ENCODE measurements at places on chromosomes 12 and 14.

DNA sequence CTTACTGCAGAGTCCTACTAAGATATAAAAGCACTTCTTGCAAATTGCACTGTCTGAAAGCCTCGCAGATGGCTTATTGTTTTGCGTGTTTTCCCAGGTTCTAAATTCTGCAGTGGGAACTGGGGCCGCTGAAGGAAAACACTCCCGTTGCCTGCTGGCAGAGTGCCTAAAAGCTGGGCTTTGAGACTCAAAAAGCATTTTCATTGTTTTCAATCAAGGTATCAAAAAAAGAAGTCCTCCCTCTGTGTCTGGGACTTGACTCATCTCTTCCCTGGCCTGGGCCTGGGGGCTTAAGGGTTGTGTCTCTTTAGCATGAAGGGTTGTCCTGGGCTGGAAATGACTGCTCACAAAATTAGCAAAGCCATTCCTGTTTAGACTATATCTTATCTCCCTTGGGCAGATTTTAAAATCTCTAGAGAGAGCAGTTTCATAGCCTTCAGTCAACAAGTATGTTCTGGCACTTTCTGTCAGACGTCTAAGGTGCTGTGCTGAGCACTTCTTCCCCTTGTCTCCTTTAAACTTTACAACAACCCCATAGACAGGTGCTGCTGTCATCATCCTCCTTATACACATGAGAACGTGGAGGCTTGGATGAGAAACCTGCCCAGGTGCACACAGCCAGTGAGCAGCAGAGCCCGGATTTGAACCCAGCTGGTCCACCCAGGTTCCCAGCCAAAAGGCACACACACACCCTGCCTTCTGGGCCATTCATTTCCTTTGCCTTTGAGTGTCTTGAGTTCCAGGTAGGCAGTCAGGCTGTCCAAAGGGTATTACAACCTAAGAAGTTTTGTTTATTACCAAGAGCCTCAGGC lies 31.1 kb downstream of the ELK3 start:
- DNase-seq = no peak

DNA sequence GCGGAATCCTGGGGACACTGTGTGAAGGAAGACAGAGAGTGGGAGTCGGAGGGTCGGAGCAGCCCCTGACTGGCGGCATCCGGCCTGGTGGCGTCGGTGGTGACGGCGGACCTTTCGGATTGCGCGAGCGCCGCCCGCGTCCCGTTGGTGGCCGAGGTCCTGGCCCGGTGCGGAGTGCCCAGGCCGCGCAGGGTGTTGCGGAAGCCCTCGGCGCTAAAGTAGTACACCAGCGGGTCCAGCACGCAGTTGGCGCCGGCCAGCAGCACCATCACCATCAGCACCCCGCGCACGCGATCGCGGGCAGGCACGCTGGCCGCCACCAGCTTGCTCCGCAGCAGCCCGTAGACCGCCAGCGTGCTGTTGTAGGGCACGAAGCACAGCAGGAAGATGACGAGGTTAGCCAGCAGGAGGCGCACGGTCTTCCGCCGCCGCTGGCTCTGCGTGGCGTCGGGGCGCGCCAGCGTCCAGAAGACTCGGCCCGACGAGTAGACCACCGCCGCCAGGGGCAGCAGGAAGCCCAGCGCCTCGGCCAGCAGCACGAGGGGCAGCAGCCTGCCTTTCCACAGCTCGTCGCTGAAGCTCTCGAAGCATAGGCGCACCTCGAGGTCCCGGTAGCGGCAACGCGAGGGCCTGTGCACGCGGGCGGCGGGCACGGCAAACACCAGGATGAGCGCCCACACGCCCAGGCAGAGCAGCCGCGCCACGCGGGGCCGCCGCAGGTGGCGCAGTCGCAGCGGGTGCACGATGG lies 13.1 kb upstream of the CHD4 start:
- DNase-seq = no peak

DNA sequence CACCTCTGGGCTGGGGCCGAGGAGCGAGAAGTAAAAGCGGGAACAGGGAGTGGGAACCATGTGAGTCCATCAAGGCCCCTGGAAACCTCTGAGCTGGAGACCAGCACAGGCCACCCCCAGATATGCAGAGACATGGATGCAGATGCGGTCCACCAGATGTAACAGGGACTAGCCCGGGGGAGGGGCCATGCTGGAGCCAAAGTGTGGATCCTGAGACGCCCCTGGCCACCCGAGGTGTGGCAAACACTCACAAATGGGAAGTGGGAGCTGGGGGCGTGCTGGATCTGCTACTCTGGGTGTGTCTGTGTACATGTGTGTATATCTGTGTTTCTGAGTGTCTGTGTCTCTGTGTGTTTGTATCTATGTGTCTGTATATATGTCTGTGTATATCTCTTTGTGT lies 12.8 kb downstream of the MYL2 start:
- no peak for DNase-seq

- no peak for DNase-seq
Measured at GRCh38 chr12:42483521-42483790, 106.1 kb downstream of the PRICKLE1 start.

GRCh38 chr14:68141281-68142088 lies 321.9 kb downstream of the RAD51B start:
- DNase-seq = no peak

DNA sequence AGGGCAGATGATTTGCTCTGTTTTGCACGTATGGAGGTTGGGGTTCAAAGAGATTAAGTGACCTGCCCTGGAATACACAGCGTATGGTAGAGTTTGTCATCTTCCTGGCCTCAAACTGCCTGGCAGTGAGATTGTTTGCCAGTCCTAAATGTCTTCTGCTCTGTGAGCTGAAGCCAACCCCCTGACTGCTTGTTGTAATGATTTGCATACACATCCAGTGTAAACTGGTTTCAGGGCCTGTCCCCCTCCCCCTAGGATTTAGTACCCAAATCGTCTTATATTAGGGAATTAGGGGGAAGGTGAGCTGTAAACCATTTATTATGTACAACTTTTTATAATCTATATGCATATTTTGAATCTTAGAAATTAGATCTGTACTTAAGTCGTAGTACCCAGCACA lies 38.4 kb downstream of the AKAP3 start:
- no peak for DNase-seq

GRCh38 chr12:28550757-28551704 lies 360.8 kb downstream of the CCDC91 start:
- DNase-seq = no peak

DNA sequence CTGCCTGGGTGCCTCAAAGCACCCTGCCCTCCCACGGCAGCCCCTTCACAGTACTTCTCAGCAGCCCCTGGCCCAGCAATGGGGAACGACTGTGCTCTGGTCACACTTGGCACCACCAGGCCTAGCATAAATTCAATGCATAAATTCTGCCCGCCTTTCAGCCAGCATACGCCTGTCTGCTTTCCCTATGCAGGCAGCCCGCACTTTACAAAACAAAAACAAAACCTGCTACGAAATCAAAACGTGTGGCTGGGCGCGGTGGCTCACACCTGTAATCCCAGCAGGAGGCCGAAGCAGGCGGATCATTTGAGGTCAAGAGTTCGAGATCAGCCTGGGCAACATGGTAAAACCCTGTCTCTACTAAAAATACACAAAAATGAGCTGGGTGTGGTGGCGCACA lies 33.5 kb downstream of the SNRNP35 start:
- DNase-seq = no peak

DNA sequence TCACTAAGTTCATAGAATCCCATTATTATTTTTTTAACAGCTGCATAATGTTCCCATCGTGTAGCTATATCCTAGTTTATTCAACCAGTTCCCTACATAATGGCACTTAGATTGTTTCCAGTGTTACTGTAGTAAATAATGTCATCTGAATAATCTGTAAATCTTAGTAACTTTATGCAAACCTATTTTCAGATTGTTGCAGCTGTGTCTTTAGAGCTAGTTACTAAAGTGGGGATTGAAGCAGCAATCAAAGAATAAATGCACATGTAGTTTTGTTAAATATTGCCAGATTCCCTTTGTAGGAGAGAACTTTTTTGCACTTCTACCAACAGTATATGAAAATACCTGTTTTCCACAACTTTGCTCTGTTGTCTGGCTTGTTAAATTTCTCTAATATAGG lies 13.1 kb downstream of the ARID2 start:
- no peak for DNase-seq

- no peak for DNase-seq
Measured at GRCh38 chr12:106358396-106359241, 1.1 kb downstream of the POLR3B start.

DNA sequence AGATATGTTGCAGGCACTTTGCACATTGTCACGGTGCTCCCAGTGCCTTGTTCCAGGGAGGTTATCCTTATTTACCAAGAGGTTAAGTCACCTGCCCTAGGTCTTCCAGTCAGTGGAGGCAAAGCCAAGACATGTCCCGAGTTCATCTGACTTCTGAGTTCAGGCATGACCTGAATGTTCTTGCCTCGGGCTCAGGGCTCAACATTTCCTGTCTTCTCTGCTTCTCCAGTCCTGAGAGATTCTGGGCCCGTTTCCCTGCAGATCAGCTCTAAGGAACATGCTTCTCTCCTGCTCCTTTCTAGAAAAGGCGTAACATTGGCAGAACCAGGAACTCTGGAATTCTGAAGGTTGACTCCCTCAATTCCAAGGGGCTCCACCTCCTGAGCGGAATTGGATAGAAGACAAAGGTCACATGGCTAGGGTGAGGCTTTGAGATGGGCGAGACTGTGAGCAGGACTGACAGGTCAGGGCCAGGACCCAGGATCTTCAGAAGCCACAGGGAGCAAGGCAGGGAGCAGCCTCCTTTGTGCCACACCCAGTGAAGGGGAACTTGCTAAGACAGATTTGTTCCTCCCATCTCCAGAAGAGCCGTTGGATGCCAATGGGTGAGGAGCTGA lies 19.9 kb downstream of the BDKRB2 start:
- no peak for DNase-seq

DNA sequence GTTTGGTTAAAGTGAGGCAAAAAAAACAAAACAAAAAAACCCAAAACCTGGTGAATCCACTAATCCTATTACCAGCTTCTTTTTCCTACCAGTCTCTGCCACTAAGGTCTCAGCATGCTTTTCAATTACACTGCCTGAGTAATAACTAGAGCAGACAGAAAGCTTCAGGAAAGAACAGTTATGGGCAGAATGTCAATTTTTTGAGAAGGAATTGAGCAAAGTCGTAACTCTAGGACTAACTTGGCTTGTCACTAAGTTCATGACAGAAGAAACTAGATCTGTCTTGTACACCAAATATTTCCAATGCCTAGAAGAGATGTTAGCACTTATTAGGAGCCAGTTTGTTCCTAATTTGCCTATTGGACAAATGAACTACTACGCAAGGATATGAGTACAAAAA lies 148.8 kb upstream of the CNOT2 start:
- no peak for DNase-seq

DNA sequence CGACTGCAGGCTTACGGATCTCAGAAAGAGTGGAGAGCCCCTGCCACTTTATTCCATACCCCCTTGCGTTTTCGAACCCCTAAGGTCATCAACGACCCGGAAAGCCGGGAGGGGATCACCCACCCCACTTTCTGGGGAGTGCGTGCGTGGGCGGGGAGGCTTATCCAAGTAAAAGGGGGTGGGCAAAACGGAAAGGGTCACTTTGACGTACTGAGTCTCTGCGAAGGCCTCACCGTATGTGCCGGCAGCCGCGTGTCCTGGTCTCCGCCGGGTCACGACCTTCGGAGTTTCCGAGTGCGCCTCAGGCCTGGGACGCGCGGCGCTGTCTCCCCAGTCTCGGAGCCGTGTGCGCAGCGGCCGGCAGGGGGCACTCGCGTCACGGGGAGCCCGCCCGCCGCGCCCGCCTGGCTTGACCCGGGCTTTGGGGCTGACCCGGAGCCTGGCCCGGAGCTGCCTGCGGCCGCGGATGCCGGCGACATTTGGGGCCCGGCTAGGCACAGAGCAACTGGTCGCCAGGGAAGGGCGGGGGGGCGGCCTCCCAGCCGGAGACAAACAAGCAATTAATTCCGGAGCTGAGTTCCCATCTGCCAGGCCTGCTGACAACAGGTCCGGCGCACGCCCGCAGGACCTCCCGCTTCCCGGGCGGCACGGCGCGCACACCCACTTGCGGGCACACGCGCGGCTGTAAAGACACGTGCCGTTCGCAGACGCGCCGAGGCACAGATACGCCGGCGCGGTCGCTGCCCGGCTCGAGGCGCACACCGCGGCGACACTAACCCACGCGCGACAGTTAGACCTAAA lies 890 bp upstream of the KIF26A start:
- DNase-seq = peak; percentile 23

- DNase-seq = no peak
Measured at GRCh38 chr14:22268875-22269274, 320.1 kb downstream of the DAD1 start.

GRCh38 chr12:12028668-12029402 lies 41.9 kb upstream of the BCL2L14 start:
- DNase-seq = no peak

All from stimulated activated CD8-positive, alpha-beta memory T cell treated with anti-CD3 and anti-CD28 coated beads, Interleukin-15, amount 100 ng/mL, for 1 hour (primary cell).